ENCODE measurements at places on chromosomes 5 and 9.

DNA sequence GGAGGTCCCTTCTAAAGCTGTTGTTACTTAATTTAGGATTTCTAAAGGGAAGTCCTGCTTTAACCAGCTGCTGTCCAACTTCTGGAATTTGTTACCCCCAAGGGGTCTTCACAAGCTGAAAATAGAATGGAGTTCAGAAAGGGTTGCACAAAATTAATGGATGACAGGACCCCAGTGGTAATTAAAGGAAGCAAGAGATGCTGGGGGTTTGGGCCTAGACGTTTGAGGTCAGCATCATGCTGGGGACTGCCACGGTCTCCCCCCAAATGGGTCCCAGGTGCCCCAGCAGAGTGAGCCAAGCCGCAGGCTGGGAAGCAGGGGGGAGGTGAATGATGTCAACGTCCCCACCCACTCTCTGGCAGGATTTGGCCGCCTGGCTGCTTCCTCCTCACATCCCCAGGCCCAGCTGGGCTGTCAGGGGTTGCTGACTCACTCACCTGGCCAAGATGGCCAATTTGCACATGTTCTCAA is 97.5 kb upstream of the ARAP3 start:
- no peak for DNase-seq

DNA sequence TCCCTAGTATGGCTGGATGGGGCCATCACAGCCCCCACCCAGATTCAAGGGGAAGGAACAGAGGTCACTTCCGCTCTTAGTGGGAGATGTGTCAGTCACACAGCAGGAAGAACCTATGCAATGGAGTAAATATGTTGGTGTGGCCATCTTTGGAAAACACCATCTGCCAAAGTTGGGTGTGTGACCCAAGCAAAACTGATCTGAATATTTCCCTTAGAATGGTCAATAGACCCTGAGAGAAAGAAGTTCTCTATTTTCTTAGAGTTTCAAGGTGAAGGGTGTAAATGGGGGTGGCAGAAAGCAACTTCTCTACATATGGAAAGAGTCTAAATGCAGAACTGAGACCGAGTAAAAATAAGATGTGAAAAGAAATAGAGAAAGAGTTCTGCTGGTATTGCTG is 212.7 kb downstream of the ESM1 start:
- DNase-seq = no peak

- no peak for DNase-seq
Measured at GRCh38 chr5:145772466-145772865, 62.7 kb downstream of the PRELID2 start.

DNA sequence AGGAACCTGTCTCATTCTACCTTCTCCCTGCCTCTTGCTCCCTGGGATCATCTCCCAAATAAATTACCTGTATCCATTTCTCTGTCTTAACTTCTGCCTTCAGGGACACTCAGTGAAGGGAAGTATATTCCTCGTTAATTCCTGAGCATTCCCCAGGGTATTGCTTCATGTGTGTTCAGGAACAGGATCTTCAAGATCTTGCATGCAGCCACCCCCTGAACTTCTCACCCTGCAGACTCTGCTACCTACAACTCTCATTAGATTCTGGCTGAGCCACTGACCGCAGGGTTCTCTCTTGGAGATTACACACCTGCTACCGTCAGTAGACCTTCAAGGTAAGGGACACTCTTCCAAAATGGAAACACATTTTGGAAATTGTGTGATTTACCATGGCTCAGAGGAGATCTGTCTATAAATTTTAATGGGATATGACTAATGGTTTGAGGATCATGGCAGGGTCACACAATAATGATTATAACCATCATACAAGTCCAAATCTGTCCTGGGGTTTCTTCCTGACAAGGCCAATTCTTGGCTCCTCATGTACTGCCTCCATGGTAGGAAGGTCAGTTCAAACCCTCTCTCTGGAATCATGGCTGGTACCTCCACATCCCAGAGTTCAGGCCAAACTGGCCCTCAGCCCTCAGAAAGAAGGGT is 38.9 kb upstream of the UGCG start:
- no peak for DNase-seq

- DNase-seq = no peak
Measured at GRCh38 chr5:95843733-95844223, 21.3 kb upstream of the GLRX start.
